Stimulated activated CD8-positive, alpha-beta memory T cell treated with anti-CD3 and anti-CD28 coated beads, Interleukin-7, amount 100 ng/mL, for 24 hours (primary cell): ENCODE measurements at places on chromosomes 3 and 15.

GRCh38 chr15:42060797-42061196 is 33.6 kb downstream of the PLA2G4D start:
- no peak for DNase-seq

GRCh38 chr15:76963596-76963995 is 31.3 kb upstream of the PSTPIP1 start:
- no peak for DNase-seq

GRCh38 chr3:4394048-4394447 is 73.0 kb downstream of the SUMF1 start:
- no peak for DNase-seq

GRCh38 chr15:26660241-26660640 is 112.6 kb downstream of the GABRB3 start:
- no peak for DNase-seq

- DNase-seq, result no peak
These were observed 28.2 kb downstream of the MYL3 start for GRCh38 chr3:46835054-46835453.

GRCh38 chr15:68526784-68527183 is 52.0 kb upstream of the CORO2B start:
- DNase-seq, result no peak

GRCh38 chr3:104360038-104360437 is 1006.7 kb upstream of the ALCAM start:
- no peak for DNase-seq

DNA sequence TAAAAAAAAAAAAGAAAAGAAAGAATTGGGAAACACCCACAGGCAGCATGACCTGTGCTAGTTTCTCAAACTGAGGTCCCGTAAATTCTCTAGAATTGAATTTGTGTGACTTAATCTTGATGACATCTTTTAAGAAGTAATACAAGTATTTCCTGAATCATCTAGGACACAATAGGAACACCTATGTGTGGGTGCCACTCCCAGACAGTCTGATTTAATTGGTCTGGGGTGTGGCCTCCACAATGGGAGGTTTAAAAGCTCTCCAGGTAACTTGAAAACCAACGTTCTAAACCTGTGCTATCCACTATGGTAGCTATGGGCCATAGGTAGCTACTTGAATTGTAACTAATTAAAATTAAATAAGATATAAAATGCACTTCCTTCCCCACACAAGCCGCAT is 28.1 kb downstream of the CFAP92 start:
- DNase-seq, result no peak
